LHCN-M2 (cell line): ENCODE measurements at places on chromosomes 5 and 9.

DNA sequence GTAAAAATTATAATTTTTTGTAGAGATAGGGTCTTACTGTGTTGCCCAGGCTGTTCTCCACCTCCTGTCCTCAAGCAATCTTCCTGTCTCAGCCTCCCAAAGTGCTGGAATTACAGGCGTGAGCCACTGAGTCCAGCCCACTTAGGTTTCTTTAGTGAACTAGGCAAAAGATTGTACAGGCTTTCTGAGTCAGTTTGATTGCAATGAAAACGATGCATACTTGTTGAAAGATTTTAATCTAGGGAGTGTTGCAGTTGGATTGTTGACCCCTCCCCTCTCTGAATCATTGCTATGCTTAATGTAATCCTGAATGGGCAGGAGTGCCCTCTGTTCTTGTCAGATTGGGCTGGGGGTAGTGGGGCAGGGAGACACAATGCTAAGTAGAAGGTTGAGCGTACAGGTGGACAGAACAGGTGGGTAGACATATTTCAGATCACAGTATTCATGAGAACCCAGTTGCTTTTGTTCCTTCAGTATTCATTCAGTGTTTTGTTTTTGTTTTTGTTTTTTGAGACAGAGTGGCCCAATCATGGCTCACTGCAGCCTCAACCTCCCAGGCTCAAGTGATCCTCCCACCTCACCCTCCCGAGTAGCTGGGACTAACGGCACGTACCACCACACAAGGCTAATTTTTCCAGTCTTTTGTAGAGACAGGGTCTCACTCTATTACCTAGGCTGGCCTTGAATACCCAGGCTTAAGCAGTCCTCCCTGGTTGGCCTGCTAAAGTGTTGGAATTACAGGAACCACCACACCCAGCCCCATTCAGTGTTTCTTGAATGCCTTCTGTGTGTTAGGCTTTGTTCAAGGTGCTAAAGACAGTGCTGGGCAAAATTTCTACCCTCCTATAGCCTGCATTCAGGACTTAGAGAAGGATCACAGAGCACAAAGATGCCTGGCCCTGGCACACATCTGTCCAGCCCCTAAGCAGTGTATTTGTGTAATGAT lies 70.1 kb downstream of the KIAA1958 start:
- DNase-seq = peak; percentile 20

DNA sequence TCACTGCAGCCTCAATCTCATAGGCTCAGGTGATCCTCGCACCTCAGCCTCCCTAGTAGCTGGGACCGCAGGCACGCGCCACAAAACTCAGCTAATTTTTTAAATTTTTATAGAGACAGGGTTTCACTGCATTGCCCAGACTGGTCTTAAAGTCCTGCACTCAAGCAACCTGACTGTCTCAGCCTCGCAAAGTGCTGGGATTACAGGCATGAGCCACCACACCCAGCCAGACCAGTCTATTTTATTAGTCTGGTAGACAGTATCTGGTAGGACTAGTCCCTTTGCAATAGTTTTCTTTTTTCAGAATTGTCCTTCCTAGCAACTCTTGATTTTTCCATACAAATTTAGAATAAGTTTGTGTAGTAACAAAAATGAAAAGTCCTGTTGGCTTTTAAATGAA lies 14.1 kb upstream of the GPR150 start:
- DNase-seq = no peak

DNA sequence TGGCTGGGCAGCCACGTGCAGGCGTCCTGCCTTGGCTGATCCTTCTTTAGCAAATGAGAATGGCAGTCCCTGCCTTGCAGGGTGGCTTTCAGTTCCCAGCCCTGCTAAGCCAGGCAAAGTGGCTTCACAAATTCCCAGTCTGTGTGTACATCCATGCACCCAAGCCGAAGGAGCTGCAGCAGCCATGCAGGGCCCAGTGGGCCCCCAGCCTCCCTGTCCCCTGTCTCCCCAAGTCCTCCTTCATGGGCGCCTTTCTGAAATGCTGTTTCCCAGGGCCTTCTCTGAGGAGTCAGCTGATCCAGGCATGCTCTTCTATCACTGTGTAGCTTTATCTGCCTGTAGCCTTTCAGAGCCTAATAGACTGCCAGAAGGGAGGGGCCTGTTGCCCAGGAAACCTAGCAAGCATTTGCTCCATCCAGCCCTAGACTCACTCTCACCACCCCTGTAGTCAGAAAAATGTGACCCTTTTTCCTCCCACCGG lies 47.4 kb upstream of the SHC3 start:
- DNase-seq = no peak

DNA sequence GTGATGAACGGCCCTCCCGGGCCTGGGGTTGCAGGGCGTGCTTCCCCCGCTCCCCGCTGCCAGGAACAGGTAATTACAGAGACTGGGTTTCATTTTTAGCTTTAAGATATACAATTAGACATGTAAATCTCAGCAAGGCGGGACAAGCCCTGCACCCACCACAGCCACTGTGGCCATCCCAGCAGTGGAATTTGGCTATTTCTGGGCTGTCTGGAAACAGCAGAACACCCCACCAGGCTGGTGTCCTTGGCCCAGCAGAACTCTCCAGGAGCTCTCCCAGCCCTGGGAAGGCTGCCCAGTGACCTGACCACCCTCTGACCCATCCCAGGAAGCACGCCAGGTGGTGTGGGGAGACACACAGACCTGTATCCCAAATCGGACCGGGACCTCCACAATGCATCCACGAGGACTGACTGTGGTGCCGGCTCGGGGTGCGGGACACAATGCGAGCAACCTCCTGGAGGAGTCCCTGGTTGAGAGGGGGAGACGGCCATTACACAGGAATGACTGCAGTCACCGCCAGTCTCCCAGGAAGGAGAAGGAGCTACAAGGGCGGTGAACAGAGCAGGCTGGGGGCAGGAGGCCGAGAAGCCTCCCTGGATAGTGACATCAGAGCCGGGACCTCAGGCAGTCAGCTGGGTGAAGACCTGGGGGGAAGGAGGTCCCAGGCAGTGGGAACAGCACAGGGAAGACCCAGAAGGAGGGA lies 17.3 kb downstream of the EEIG1 start:
- DNase-seq = no peak

DNA sequence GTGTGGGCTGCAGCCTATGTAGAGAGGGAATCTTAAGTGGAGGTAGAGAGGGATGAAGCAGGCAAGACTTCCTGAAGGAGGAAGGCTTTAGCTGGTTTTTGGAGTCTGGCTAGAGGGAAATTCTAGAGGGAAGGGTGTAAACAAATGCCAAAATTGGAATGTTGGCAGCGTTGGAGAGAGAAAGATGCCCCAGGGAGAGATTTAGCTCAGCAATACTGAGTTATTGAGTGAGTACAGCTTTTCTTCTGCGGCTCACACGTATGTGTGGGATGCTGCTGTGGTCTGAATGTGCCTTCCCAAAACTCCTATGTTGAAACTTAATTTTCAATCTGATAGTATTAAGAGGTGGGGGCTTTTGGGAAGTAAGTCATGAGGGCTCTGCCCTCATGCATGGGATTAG lies 24.5 kb upstream of the GLRA1 start:
- DNase-seq = no peak

- DNase-seq = no peak
Measured at GRCh38 chr9:111483439-111483857, 735 bp downstream of the ECPAS start.

GRCh38 chr5:113161806-113162205 lies 185.2 kb downstream of the DCP2 start:
- DNase-seq = no peak

DNA sequence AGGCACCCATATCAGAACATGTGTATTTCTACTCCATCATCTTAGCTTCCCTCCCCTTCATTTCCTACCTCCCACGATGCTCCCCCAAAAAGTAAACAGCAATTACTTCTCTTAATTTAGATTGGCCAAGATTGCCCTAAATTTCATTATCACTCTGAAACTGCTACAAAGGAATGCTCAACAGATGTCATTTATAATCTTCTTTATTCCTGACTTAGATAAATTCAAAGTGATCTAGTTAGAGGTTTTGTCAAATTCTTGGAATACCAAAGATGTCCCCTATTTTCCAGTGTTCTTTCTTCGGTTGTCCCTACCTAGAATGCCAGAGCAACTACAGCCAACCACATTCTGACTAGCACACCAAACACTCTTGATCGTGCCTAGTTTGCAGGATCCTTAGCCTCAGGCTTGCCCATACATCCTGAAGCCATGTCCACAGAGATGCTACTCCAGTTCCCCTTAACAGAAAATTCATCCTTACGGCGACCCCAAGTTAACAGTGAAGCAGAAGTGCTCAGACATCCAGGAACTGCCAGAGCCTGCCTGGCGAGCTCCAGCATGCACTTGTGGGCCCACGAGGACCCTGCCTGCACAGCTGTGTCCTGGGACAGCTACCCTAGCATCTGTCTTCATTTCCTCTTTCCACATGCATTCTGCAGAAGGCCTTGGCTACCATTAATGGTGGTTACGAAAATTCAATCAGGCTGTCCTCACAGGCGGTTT lies 31.6 kb downstream of the DAP start:
- DNase-seq = no peak
